ENCODE measurements at places on chromosomes 16 and 17. TPM values are rescaled to one million over a fixed set of nuclear protein-coding genes. Genes with fewer than 3 reads are reported as not detected.

GRCh38 chr16:52652033-52652432 is 105.1 kb upstream of the TOX3 start:
- no peak for ATAC-seq

DNA sequence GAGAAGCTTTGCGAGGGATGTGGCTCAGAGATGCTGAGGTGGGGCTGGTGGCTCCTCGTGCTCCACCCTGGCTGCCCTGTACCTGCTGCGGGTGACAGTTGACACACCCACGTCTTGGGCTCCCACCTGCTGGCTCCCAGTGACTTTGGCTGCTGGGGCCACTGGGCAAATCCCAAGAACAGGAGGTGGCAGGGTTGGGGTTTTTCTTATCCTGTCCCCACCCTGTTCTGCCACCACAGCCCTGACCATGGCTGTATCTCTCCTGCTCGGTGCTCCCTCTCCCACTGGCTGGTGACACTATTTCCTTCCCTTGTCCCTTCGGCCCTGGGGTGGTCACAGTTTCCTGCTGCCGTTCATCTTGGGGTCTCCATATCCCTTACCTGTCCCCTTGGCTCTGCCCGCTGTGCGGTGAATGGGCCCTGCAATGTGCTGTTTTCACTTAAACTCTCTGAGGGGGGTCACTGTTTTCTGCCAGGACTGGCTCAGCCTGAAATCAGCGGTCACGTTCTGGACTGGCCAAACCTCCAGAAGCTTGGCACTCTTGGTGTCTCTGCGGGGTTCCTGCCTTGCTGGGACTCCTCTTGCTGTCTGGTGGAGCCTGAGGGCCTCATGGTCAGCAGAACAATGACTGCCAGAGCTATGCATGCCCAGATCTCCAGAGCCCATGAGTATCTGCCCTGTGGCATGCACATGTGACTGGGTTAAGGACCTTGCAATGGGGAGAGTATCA is 144.2 kb downstream of the IRF8 start:
- no peak for ATAC-seq

GRCh38 chr16:84550096-84550495 is 45.6 kb upstream of the MEAK7 start:
- ATAC-seq: no peak

LRRC36 gene
- 1.6 TPM for total RNA-seq

VMO1 gene
- not detected for total RNA-seq

DNA sequence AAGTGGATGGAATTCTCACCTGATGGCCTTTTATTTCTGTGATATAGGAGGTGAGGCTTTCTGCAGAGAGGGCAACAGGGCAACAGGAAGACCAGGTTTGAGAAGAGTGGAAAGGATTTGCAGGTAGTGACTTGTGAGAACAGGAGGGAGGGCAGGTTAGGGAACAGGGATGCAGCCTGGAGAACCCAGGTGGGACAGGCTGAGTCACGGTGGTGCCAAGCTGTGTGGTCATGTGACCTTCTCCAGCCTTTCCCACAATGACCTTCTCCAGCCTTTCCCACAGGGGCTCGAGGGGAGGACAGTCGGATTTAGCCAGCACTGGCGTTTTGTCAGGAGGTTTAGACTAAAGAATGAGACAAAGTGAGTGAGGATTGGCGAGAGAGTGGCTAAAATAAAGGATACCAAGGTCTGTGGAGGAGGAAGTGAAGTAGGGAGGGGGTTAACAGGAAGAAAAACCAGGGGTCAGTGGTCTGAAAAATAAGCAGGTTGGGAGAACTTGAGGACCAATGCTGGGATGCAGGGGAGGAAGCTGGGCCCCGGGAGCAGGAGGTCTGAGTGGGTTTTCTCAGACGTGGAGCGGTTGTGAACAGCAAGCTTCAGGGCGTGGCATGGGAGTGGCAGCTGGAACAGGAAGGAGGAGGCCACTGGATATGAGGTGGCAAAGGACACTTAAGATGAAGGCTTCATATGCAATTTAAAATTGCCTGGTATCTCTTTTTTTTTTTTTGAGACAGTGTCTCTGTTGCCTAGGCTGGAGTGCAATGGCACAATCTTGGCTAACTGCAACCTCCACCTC is 37.7 kb downstream of the DNAH2 start:
- no peak for ATAC-seq

RECQL5 gene
- total RNA-seq: 35.6 TPM
